IMR-90 (cell line): ENCODE measurements at places on chromosomes 4 and X. TPM values are rescaled to one million over a fixed set of nuclear protein-coding genes. Genes with fewer than 3 reads are reported as not detected.

DNA sequence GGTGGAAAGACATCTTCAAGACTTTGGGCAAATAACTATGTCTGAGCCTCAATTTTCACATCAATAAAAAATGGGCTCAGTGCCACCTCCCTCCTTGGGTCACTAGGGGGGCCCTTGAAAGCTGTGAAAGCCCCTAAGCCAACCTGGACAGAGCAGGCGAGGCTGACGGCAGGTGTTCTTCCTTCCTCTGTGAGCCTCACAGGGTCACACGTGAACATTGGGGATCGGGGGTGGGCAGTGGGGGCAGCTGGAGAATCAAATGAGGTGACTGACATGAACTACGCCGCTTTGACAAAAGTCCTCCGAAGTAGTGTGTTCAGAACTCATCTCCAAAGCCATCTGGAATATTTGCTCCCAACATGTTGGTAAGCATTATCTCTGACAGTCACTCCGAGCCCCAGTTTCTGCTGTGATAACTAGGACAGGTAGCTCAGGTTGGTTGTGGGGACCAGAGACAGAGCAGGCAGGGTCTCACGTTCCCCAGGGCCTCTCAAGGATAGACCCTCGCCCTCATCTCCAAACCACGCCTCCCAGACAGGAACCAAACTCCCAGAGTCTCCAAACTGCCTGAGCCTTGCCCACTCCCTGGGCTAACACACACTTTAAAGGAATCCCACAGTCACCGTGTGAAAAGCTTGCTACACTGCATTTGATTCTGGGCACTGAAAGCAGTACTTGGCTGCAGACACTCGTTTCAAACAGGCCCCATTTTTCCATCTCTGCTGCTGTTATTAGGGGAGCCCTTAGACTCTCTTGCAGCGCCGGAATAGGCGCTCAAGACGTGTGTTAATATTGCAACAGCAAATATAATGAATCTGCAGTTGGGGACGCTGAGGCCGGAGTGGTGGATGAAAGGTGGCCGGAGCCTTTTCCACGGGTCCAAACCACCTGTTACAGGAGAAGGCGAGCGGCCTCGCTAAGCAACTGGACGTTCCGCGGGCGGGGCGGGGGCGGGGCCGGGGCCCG is 717 bp upstream of the WFS1 start:
- DNase-seq, result no peak

DNA sequence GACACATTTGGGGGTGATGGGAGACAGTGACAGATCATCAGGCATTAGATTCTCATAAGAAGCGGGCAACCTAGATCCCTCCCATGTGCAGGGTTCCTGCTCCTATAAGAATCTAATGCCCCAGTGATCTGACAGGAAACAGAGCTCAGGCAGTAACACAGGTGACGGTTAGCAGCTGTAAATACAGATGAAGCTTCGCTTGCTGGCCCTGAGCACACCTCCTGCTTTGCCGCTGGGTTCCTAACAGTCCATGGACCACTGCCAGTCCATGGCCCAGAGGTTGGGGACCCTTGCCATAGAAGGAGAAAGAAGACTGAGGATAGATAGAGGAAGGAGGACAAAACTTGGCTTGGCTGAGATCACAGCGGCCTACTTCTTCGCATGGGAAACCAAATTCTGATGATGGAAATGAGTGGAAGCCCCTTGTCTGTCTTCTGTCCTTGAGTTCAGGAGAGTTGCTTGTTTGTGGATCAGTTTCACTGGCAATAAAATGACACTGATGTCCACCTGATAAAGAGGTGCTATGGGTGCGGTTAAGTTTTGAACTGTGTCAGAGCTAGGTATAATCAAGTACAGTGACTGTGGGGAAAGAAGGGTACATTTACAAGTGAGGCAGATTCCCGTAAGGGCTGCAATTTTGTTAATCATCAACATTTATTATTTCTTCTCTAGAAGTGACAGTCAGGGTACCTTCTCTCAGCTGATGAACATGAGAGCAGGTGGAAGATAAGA is 1.7 kb upstream of the TIFA start:
- DNase-seq, result no peak

DNA sequence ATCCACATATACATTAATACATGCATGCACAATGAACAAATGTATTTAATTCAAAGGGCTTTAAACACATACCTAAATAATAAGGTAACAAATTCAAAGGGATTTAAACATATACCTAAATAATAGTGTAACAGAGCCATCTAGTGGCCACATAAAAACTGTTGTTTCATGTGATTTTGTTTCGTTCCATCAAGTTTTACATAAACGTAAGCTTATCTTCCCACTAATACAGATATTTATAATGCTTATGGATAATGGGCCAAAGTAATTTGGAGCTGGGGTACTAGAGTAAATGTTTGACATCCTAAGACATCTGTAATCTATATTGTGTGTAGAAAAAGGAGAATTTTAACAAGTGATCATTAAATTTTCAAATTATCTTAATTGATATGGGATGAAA is 82.3 kb downstream of the PRSS12 start:
- DNase-seq, result peak; percentile 66

DNA sequence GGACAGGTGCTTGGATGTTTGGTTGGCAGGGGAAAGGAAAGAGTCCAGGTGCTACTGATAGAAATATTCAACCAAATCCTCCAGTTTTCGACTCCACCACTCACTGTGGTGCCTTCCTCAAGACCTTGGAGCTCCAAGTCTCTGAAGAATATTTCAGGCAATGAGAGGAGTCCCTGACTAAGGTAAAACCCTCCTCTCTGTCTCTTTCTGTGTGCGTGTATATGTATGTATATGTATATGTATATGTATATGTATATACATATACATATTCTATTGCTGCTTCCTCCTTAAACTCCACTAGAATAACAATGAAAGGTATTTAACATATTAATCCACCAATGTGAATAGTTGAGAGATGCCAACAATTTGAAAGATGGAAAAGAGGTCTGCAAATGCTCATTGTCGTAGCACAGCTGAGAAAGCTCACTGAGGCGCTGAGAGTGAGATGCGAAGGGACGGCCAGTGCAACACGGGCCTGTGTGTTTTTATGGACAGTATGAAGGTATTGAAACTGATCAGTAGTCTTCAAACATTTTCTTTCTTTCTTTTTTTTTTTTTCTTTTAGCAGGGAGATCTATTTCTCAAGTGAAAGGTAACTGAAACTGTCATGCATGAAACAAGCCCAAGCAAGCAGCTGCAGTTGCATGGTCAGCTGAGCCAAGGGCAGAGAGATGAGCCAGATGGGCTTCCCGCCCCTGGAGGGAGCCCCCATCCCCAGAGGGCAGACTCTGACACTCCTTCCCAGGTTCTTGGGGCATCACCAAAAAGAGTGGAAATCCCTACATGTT is 41.1 kb upstream of the HS3ST1 start:
- no peak for DNase-seq

The STARD8 gene
- total RNA-seq, result 1.6 and 1.7 TPM in 2 replicates

The SERTM2 gene
- under 0.01 TPM in 2 replicates for total RNA-seq
